ENCODE measurements at places on chromosomes 2 and 18.

DNA sequence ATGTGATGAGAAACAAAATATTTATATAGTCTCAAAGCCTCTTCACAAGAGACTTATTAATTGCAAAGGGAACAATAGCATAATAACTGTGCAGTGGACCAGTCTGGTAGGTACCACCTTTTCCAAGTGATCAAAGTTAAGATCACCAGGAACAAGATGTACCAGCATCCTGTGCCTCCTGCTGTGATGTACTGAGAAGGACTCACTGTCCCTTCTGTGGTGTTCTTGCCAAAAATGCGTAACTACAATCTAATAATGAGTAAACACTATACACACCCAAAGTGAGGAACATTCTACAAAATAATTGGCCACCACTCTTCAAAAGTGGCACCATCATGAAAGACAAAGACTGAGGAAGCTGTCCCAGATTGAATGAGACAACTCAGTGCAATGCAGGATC, 14.5 kb downstream of the GNLY start:
- no peak for DNase-seq

DNA sequence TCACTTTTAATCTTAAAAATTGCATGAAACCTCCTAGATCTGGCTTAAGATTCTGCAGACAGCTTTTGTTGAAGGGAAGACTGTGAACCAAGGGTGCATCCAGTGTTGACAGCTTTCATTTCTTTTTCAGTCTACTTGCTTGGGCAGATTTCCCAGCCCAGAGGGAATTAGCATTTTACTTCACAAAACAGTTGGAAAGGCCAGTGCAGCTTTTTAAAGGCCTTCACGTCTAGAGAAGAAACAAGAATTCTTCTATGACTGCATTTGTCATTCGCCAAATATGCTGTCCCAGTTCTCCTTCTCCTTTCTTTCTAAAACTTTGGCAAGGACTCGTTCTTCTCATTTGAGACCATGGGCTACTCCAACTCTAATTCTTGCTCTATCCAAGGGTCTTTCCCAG, 17.4 kb downstream of the NTSR2 start:
- no peak for DNase-seq

- DNase-seq, result no peak
Measured at GRCh38 chr2:171267855-171268629, 107.3 kb upstream of the TLK1 start.

DNA sequence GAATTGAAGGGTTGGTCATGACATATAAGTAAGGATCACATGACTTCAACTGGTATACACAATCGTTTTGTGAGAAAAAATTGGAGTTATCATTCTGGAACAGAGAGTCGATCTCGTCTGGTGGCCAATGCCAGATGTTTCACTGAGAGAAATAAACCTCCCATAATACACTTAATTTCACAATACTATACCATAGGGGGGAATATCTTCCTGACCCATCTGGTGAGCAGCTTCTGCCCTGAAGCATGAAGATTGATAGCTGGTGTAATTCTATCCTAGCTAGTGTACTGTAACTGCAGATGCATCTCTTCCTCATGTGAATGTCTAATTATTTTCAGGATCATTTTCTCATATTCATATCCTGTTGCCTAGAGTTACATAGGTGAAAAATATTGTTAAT, 15.7 kb upstream of the CDH7 start:
- DNase-seq, result no peak

- no peak for DNase-seq
Measured at GRCh38 chr2:102063941-102064678, 72.3 kb downstream of the IL1R2 start.

DNA sequence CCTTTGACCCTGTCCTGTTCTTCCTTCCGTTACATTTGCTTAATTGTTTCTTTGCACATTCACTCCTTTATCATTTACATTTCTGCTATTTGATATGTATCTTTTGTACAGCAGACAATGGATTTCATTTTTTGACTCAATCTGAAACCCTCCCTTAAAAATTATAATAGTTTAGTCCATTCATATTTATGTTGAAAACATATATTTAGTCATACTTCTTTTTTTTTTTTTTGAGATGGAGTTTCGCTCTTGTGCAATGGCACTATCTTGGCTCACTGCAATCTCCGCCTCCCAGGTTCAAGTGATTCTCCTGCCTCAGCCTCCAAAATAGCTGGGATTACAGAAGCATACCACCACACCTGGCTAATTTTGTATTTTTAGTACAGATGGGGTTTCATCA, 95.3 kb upstream of the TGFA start:
- no peak for DNase-seq

- DNase-seq, result no peak
Measured at GRCh38 chr2:205759257-205759656, 77.0 kb downstream of the NRP2 start.

DNA sequence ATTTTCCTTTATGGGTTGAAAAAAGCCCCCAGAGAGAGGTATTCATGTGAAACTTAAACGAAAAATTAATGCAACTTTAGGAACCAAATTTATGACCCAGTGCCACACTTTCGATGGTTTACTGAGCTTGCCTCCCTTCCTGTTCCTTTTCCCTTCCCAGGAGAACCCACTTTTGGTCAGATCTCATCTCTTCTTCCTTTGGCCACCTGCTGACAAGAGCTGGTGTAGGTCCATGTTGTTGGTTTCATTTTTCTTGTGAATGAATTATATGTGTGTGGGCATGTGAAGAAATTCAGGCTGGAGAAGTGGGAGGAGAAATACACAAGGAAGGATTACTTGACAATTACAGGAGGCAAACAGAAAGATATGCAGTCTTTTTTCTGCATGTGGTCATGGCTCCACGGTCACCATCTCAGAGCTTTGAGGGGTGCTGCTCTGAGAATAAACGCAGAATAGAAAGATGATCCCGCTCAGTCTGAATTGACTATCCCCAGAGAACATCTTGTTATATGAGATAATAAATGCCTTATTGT, 111.3 kb upstream of the TCF4 start:
- no peak for DNase-seq

DNA sequence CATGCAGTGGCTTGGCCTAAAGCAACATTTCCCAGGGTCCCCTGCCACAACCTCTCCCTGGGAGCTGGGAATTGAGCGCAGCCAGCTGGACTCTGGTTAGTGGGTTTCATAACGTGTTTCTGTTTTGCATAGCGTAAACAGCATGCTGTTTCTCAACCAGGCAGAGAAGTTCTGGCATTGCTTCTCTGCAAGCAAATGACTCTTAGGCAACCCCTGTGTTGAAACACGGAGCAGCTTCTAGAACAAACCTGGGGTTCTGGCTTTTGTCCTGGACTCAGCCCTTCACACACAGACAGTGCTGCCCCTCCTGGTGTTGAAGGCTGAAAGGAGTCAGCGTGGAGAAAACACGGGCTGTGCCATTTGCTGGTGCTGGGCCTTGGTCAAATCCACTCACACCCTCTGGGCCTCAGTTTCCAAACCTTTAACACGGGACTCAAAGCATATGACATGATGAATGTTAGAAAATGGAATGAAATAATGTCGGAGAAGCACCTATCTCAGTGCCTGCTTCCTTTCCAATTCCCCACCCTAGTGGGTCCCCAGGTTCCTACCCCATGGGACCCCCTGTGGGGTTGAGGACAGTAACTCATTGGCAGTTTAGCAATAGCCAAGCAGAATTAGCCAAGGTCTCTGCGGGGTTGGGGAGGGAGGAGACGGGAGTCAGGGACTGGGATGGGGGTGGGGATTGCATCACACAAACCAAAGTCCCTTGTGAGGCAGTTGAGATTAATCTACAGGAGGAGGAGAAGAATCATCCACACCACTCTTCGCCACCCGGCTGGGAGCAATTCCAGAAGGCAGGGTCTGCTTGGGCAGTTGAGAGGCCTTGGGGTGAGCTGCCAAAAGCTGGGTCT, 30.2 kb upstream of the IL1R2 start:
- DNase-seq, result no peak

DNA sequence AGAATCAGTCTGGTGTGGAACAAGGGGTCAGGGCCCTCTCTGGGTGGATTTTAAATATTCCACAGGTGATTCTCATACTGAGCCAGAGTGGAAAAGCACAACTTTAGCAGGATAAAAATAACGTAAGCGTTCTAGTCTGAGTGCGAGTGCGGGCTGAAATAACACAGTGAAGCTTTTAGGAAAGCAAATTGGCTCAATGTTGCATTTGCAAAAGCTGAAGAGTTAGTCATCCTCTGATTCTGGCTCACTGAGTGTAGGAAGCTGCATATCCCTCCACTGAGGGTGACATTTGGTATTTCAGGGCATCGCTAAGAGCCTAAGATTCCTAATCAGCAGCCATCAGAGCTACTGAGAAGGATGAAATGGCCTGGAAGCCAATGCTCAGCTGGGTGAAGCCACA, 134.7 kb downstream of the RIF1 start:
- DNase-seq, result no peak

GRCh38 chr2:96116879-96117533, 635 bp upstream of the ADRA2B start:
- no peak for DNase-seq

DNA sequence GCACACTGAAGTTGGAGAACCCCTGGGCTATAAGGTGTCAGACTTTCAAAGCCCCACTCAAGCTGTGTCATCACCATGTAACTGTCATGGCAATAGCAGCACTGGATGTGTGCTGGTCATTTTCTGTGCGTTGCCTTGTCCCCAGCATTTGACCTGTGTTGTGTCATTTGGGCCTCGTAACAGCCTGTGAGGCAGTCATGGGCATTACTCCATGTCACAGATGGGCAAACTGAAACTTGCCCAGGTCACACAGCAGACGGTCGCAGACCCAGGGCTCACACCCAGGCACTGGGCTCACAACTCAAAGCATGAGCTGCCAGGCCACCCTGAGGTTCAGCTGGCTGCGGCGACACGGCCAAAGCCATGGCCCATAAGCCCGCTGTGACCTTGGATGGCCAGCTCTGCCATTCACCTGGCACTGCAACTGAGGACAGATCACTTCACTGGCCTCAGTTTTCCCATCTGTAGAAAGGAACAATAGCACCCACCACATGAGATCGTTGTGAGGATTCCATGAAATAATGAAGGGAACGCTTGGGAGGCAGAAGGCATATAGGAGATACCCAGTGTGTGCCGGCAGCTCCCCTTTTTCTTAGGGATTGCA, 36.7 kb downstream of the INHBB start:
- no peak for DNase-seq

DNA sequence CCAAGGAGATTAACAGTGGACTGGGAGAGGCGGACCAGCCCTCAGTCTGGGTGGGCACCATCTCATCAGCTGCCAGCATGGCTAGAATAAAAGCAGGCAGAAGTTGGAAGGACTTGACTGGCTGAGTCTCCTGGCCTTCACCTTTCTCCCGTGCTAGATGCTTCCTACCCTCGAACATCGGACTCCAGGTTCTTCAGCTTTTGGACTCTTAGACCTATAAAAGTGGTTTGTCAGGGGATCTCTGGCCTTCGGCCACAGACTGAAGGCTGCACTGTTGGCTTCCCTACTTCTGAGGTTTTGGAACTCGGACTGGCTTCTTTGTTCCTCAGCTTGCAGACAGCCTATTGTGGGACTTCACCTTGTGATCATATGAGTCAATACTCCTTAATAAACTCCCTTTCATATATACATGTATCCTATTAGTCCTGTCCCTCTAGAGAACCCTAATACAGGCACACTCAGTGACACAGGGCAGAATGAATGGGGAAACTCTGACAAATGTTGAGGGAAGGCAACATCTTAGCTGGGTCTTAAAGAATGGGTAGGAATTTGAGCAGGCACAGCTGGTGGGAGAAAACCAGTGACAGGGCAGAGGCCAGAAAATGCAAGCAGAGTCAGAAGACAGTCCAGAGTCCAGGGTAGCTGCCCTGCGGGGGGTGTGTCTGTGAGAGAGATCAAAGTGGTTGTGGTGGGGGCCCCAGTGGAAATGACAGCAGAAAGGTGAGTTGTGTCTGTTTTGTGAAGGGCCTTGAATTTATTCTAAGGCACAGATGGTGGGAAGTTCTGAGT, 108.1 kb upstream of the CD302 start:
- no peak for DNase-seq

- DNase-seq, result no peak
Measured at GRCh38 chr18:35387152-35387571, 10.0 kb upstream of the ZNF396 start.

- no peak for DNase-seq
Measured at GRCh38 chr18:59032308-59032707, 107.4 kb upstream of the SEC11C start.

DNA sequence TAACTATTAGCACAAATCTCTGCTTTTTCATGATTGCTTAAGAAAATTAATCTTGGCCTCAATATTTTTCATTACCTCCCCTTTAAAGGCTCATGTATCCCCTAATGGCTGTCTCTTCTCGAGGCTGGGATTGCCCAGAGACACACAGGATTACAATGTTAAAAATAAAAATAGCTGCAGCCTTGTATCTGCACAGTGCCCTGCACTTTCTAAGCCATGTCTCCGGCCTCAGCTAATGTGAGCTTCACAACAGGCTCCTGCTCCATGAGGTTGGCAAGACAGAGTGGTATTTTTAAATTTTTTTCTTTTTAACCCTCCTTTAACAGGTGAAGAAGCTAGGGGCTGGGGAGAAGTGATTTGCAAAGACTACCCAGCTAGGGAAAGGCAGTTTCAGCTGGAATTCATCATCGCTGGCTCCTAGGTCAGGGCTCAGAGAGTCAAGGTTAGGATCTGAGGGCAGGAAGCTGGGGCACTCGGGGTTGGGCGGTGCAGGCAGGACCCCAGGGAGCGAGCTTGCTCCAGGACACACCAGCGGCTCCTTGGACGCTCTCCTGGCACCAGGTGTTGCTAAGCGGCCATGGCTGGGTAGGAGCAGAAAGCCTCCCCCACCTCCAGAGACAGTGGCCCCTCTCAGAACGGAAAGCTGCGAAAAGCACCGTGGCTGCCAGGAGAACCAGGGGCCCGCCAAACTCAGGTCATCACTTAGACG, 135.6 kb downstream of the SMAD2 start:
- DNase-seq, result no peak

DNA sequence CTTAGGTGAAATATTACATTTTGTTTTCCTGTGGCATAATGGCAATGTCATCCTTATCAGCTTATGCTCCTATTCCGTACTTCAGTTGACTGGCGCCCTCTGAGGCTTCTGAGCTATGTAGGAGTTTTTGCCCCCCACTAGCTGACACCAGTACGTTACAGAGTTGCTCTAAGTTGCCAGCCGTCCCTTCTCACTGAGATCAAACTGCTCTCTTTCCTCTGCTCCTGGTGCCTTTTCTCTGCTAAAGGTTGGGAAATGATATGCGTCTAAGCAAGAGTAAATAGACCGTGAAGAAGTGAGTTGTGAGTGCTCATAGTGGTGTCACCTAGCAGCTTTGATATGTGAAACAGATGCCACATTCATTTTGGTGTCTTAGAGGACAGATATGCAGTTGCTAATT, 99.2 kb downstream of the RAPGEF4 start:
- DNase-seq, result no peak

DNA sequence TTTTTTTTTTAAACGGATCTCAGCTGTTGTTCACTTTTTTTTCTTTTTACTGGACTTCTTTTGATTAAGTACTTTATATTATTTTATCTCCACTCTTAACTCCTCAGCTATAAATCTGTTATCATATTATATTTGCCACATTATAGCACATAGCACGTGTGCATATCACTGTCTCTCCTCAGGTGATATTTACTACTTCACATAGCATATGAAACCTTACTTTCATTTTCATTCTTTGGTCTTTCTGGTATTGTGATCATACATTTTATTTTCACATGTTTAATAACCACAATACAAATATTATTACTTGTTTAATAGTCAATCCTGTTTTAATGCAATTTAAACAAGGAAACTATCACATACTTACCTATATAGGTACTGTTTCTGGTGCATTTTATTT, 993.1 kb upstream of the TMEFF2 start:
- DNase-seq, result no peak
